DMS 273 treated with DMSO at 0.1 percent for 48 hours (cell line): ENCODE measurements at places on chromosomes 6 and 20.
A peak's percentile ranks its signal among the peaks of the same experiment; 100 is the strongest.

GRCh38 chr6:137638926-137639706 is 144.9 kb upstream of the OLIG3 start:
- DNase-seq: no peak

DNA sequence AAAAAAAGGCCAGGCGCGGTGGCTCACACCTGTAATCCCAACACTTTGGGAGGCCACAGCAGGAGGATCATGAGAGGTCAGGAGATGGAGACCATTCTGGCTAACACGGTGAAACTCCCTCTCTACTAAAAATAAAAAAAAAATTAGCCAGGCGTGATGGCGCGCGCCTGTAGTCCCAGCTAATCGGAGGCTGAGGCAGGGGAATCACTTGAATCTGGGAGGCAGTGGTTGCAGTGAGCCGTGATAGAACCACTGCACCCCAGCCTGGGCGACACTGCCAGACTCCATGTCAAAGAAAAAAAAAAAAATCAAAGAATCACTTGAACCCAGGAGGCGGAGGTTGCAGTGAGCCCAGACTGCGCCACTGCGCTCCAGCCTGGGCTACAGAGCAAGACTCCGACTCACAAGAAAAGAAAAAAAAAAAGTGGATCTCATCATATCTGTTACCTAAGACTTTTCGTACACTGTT is 4.2 kb downstream of the RBM39 start:
- DNase-seq: no peak

DNA sequence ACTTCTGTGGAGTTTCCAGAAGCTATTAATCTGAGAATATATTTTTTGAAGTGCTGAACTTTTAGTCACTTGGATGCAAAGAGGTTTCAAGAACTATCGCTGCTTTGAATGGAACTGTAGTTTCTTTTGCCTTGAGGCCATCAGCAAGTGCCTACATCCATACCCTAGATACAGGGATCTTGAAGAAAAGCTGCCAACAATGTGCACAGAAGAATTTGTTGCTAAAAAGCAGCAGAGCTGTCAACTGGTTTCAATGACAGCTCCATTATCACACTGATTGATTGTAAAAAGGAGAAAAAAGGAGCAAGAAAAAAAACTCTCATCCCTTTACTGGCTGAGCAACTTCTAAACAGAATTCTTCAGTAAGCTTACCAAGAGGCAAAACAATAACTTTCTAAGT is 251.0 kb upstream of the NRSN1 start:
- DNase-seq: no peak

DNA sequence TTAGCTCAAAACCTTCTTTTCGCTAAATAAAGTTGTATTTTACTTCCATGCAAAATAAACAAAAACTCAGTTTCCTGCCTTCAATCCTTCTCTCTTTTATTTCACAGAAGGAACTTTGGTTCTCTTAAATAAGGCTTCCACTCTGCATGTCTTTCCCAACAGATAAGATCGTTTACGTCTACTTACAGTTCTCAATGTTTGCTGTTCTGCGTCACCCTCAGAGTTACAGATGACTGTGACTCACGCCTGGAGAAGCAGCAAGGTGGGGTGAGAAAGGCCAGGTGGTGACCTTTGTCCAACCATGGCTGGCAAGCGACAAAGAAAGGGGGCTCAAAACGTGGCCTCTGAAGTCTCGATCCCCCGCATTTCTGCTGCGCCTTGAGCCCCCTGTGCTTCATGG is 51.4 kb upstream of the RPS6KA2 start:
- no peak for DNase-seq

DNA sequence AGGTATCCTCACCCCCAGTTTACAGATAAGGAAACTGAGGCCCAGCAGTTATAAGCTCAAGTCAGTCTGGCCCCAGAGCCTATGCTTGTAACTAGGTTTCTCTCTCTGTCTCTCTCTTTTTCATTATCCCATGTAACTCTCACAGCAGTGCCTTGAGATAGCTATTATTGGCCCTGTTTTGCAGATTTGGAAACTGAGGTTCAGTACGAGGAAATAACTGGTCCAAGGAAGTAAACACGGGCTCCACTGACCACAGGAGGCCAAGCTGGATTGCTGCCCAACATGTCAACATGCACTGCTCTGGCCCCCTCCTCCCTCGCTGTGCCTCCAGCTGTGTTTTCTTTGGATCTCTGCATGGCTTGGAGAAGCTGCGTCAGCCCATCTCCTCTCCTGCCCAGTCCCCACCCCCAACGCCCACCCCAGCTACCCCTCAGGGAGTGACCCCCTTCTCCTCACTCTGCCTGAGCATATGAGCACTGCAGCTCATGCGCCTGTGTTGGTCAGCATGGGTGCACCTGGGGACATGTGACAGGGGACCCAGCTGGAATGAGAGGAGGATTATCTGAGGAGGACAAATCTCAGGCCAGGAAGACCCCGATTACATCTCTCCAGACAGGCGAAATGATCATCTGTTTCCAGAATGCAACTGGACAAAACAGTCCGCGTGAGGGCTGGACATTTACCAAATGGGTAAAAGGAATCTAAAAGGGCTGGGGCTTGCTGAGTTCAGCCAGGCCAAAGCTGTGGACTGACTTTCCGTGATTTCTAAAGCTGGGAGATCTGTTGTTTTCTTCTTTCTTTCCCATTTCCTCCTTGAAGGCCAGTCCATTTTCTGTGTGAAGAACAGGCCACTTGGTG is 7.8 kb upstream of the PLTP start:
- DNase-seq: no peak

GRCh38 chr6:167590193-167590592 is 236.5 kb upstream of the AFDN start:
- no peak for DNase-seq

DNA sequence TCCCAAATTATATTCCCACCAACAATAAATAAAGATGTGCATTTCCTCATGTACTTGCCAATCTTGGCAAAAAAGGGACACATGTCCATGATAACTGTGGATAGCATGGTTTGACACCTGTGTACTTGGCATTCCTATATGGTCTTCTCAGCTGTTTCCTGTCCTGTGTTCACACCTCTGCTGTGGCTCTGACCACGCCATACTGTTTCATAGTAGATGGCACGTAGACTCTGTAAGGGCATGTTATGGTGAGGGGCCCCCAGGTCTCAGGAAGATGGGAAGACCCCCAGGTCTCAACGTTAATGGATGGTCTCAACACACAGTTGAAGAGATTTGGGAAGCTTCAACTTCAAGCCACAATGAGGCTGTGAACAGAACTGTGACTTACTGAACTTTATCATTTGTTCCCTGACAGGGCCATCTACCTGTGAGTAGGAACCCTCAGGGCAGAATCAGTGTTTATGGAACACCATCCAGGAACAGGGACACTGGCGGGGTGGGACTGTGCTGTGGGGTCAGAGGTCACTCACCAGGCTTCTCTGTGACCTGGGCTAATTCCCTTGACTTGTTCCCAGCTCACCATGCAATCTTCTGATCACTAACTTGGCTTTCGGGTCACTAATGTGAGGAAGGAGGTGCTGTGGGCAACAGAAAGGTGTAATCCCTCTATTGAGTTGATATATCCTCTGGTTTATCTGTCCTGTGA is 11.8 kb downstream of the ZBTB24 start:
- DNase-seq: no peak

- no peak for DNase-seq
Measured at GRCh38 chr20:2088891-2089290, 12.7 kb upstream of the STK35 start.

- DNase-seq: no peak
Measured at GRCh38 chr6:6785163-6785521, 196.6 kb downstream of the LY86 start.

DNA sequence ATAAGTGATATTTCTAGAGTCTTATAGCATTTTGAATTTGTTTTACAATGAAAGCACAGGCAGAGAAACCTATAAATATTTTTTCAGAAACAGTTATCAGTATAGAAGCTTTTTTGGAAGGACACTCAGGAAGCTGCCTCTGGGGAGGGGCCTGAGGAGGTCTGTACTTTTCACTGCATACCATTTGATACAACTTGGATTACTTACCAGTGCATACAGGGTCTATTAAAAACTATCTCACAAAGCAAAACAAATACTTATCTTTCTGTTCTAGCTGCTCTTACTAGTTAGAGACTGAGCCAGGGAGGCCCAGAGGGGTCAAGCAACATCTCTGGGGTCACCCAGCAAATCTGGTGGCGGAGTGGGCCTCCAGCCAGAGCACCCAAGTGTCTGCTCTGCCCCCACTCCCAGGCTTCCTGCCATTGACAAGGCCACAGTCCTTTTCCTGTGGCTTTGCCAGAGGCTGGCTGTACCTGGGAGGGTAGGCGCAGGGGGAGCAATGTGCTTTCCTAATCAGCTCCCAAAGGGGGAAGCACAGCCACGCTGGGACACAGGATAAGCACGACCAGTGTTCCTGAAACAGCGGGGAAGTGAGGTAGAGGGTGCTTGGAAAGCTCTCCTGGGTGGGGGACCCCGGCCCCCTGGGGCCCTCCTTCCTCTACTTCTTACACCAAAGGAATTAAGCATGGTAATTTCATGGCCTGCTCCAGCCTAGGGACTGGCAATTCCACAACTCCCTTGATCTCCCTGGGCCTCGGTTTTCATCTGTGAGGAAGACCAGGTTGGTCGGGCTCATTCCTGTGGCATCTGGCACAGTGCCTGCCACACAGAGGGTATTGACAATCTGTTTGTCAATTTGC is 7.8 kb downstream of the TCF15 start:
- DNase-seq: no peak

DNA sequence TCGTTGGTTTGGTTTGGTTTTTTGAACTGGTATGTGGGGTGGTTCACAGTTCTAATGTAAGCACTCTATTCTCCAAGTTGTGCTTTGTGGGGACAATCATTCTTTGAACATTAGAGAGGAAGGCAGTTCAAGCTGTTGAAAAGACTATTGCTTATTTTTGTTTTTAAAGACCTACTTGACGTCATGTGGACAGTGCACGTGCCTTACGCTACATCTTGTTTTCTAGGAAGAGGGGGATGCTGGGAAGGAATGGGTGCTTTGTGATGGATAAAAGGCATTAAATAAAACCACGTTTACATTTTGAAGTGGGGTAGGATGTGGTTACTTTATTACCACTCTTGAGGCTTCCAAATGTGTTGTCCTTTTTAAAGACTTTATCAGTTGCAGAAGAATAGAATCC is 168.0 kb downstream of the ZMYND8 start:
- DNase-seq: no peak

GRCh38 chr6:134634966-134635365 is 314.9 kb downstream of the ALDH8A1 start:
- no peak for DNase-seq

- no peak for DNase-seq
Measured at GRCh38 chr6:166228425-166228824, 60.8 kb upstream of the TBXT start.

DNA sequence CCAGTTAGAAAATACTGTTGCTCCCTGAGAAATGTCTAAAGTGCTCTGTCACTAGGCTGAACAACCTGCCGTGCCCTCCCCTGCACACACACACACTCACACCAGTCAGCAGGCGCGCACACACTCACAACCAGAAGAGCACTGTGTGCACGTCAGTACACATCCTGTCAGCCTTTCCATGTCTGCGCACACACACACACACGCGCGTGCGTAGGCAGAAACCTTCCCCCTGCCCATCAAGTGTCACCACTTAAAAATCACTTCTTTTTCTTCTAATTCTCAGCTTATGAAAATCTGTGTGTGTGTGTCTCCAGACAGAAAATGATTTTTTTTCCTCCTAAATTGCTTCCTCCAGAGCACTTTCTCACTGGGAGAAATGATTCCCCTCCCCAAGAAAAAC is 100.3 kb downstream of the EDN3 start:
- no peak for DNase-seq

- no peak for DNase-seq
Measured at GRCh38 chr6:127198549-127198948, 68.1 kb upstream of the RNF146 start.

DNA sequence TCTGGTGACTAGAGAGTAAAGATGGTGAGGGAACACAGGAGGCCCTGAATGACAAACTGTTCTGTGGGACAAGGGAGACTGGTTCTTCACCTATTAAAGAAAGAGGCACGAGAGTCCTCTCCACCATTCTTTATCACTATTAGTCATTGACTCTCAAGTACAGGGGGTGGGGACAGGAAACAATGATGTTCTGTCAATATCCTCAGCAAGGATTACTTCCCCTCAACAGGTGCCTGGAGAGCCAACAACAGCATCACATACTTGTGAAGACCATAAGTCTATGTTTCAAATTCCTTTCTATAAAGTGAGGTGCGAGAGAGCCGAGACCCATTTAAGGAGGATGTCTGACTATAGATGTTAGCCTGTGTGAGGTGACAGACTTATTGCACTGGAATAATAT is 72.4 kb upstream of the TBC1D7 start:
- no peak for DNase-seq

GRCh38 chr6:77502981-77503380 is 39.7 kb upstream of the HTR1B start:
- no peak for DNase-seq

GRCh38 chr6:105220186-105220585 is 40.4 kb upstream of the POPDC3 start:
- DNase-seq: peak; percentile 92

DNA sequence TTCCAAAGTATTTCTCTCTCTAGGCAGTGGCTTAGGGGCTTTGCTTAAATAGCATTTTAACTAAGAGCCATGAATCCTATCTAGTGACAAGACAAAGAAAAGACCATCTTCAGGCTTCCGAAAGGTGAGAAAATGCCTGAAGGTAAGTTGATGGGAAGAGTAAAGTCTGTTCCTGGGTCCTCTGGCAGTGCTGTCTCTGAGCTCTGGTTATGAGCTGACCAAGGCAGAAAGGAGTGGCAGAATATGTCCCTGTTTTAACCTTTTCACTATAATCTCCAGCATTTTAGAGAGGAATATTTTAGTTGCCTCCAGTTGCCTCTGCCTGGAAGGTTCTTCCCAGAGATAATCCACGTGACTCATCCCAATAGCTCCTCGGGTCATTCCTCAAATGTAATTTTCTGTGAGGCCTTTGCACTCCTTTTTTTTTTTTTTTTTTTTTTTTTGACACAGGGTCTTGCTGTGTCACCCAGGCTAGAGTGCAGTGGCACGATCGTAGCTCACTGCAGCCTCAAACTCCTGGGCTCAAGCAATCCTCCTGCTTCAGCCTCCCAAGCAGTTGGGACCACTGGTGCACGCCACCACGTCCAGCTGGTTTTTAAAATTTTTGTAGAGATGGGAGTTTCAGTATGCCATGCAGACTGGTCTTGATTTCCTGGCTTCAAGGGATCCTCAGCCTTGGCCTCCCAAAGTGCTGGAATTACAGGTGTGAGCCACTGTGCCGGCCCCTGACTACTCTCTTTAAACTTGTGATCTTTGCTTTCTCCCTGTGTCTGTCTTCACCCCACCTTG is 3.7 kb upstream of the ARMH2 start:
- DNase-seq: no peak

GRCh38 chr6:132130626-132131298 is 179.6 kb upstream of the CCN2 start:
- no peak for DNase-seq

- DNase-seq: no peak
Measured at GRCh38 chr6:17998442-17998841, 11.0 kb upstream of the KIF13A start.

GRCh38 chr20:16821211-16822089 is 73.3 kb downstream of the OTOR start:
- no peak for DNase-seq

GRCh38 chr6:131377112-131377705 is 195.8 kb upstream of the ARG1 start:
- DNase-seq: no peak

- no peak for DNase-seq
Measured at GRCh38 chr20:45209924-45210323, 3.1 kb downstream of the SEMG1 start.

GRCh38 chr6:32192608-32193039 is at the start of gene GPSM3:
Gene GPSM3 (minus strand): TSS chr6:32192643. CDS start chr6:32192513, 130 bp downstream.
- DNase-seq: no peak
